Activated CD4-positive, alpha-beta T cell treated with anti-CD3 and anti-CD28 coated beads, Interleukin-2, amount 50 U/mL, for 24 hours (primary cell): ENCODE measurements at places on chromosomes 5 and 9.

DNA sequence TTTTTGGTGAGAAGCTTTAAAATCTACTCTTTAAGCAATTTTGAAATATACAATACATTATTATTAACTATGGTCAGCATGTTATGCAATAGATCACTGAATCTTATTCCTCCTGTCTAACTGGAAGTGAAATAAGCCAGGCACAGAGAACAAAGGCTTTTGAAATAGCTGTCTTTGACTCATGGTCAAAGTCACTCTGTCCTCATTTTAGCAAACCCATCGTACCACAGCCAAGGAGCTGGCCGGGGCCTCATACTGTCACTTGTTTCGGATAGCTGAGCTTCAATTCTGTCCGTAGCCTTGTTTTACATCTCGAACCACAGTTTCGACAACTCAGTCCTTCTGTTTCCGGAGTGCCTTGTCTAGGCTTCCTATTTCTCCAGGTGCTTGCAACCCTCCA is 19.2 kb downstream of the ADCY2 start:
- DNase-seq: no peak

GRCh38 chr9:134259708-134260107 is 66.5 kb upstream of the RXRA start:
- DNase-seq: no peak

GRCh38 chr9:8962084-8962483 is 1162.5 kb upstream of the DMAC1 start:
- no peak for DNase-seq

DNA sequence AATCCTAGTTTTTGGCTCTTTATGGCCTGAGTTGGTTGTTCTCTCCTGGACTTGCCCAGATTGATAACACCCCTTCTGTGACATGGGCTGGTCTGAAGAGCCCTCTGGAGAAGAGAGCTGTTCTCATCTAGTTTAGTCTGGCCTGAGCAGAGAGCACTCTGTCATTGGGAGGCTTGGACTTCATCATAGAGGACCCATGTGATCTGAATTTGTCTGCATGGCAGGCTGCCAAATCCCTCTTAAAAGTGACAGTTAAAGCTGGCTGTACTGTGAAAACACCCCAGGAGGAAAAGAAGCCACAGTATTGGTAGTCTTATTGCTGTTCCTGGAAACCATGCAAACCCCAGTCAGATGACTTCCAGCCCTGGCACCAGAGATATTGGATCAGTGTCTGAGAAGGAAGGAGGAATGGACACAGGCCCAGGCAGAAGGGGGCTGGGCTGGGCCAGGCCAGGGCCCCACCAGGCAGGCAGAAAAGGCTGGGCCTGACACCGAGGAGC is 3.7 kb upstream of the WDR31 start:
- DNase-seq: no peak

DNA sequence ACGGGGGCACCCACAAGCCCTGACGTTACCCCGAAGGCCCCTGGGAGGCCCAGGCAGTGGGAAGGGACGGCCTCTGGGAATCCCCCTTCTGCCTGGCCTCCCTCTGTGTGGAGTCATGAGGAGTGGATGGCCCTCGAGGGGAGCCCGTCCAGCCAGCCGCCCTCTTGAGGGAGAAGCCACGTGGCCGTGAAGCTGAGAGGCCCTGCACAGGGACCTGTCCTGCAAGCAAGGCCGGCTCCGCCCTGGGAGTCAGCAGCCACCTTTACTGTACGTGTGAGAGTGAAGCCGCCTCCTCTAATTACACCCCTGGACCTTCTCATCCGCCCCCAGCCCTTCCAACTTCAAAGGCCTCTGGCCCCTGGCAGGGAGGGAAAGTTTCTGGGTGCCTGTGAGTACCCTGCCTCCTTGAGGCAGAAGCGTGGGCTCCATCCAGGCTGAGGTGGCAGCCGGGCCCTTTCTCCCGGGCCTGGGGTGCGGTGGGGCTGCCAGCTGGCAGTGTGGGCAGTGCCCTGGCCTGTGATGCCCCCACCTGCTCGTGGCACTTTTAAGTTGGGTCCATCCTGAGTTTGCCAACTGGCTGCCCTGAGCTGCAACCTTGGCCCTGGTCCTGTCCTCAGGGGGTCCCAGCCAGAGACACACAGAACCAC is 55.9 kb upstream of the EGFL7 start:
- DNase-seq: no peak

DNA sequence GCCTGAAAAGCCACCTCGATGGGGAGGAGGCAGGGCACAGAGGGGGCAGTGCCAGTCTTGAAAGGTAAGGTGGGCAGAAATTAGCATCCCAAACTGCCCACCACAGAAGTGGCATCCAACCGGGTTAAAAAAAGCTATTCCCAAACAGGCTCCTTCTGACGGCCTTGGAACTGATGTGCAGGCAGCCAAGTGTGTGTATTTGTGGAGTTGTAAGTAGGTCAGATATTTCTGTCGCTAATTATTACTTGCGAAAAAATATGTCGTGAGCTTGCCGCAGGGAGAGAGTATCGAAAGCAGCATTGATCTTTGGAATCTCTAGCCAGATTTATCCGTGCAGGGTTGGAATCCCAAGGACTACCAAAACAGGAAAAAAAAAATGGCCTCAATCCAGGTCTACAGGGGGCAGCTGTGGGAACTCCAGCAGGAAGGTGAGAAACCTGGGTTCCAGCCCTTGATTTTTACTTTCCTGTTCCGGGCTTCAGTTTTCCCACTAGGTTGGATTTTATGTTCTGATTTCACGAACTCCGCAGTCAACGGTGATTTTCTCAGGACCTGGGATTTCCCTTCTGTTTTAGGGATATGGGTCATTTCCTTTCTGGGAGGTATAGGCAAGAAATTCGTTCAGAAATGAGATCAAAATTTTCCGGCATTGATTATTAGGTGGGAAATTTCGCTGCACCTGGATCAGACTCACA is 200.8 kb downstream of the RGS3 start:
- DNase-seq: no peak

- DNase-seq: no peak
These were observed 35.0 kb upstream of the PCSK5 start for GRCh38 chr9:75855509-75855908.
